LoVo (cell line): ENCODE measurements at places on chromosomes 7 and 10.
A peak's percentile ranks its signal among the peaks of the same experiment; 100 is the strongest.

DNA sequence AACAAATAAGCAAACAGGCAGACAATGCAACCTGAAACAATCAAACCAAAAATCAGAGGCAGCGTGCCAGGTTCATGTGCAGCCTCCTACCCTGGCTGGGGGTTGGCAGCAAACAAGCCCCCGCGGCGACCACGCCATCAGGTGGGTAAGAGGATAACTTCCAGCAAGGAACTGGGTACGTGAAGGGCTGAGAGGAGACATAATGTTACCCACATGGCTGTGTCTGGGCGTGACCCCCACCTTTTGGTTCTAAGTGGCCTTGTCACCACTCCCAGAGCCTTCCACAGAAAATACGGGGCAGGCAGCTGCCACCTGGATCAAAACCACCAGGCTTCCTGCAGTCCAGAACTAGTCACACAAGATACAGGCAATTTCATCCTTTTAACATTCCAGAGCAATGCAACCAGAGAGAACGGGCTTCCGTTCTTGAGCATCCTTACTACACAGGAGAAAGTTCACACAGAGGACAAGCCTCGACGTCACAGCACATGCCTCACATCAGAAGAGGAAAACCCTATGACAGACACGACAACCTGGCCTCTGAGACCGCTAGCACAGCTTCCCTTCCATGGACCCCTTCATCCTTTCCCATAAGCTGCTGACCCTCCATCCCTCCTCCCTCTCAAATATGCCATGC is 171.0 kb downstream of the GRID1 start:
- DNase-seq = no peak

GRCh38 chr7:65477326-65477725 is 103.7 kb downstream of the ZNF92 start:
- DNase-seq = peak; percentile 24

GRCh38 chr7:151460474-151460855 is 20.5 kb upstream of the CRYGN start:
- DNase-seq = peak; percentile 15

GRCh38 chr7:103657474-103657894 is 211.5 kb upstream of the SLC26A5 start:
- no peak for DNase-seq

DNA sequence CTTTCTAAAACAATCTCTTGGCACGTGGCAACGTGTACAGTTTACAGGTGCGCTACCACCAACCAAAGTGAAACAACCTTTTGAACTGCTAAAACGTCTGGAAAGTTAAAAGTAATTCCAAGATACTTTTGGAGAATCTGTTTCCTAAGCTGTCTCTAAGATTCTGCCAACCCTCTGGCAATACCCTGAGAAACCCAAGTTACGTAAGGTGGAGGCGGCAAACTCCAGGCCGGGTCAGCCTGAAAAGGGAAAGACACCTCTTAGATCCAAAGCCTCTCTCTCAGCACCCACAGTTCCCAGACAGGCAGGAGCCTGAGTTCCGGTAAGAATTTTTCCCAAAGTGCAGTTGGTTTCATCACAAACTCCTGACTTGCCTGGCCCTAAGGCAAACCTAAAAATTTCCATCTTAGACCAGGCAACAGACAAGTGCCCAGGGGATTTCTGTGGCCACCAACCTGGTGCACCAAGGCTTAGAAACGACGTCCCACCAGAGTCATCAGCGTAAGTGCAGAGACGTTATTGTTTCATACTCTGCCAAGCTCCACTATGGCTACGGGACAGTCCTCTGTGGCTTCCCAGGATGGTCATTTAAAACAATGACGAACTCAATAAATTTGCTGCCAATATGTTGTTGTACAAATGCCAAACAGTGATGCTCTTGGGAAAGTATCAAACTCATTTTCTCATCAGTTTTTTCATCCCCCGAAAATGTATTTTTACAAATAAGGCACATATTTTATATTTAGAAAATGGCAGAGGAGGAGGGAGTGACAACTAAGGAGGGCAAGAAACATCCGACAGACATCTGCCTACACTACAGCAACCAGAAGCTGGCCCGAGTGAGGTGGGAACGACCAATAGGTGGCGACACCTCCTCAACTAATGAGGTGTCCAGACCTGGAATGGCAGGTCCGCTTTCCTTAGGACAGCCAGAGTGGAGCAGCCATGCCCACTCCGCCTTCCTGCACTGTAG is 205.8 kb upstream of the FRMD4A start:
- peak; percentile 25 for DNase-seq

DNA sequence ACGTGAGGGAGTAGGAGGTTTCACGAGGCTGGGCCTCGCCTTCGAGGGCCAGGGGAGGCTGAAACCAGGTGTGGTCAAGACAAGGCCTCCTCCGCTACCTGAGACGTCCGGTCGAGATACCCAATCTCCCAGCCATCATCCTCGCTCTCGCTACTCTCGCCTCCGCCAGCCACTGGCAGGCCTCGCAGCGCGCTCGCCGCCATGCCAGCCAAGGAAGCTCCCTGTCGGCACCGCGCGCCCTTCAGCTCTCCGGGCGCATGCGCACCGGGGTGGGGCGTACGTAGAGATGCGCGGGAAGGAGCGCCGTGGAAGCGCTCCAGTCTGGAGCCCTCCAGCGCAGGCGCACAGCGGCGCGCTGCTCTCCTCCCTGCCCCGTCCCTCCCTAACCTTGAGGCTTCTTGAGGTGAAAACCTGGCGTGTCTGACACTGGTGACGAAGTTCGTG is at the start of gene ASZ1:
Gene ASZ1 (minus strand): TSS at position 236 of the 444 bp plus-strand sequence. CDS start 33 bp downstream, at position 203.
- DNase-seq = no peak

- no peak for DNase-seq
These were observed 39.0 kb downstream of the DIP2C start for GRCh38 chr10:650441-650851.

- no peak for DNase-seq
These were observed 677 bp downstream of the SKAP2 start for GRCh38 chr7:26863518-26864308.

GRCh38 chr10:51169111-51169510 is 94.8 kb downstream of the PRKG1 start:
- DNase-seq = no peak

DNA sequence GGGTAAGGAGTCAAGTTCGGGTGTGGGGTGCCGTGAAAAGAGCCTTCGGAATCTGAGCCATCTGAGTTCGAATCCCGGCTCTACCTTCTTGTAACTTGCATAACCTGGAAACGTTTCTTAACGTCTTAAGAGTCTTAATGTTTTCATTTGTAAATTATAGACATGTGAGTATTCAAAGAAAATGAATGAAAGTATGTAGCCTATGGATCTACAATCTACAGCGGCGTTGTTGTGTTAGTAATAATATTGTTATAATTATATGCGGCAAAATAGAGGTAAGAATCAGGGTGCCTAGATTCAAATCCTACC is 559 bp downstream of the VTI1A start:
- DNase-seq = no peak

GRCh38 chr7:135709508-135709907 is 18.5 kb downstream of the SLC13A4 start:
- no peak for DNase-seq

DNA sequence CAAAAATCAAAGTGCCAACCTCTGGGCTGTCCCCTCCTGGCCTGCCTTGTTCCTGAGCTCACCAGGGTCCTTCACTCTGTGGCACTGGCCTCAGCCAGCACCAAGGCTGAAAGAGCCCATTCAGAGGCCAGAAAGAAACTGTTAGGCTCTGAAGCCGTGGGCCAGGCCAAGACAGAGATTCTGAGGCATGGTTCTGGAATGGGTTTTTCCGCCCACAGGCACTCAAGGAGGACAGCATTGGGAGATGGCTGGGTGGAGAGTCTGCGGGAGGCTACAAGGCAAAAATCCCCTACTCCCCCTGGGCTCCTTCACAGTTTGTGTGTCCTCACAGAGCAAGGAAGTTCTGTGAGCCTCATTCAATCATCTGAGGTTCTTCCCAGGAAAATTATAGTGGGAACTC is 31.7 kb downstream of the GRIFIN start:
- no peak for DNase-seq

GRCh38 chr7:138603549-138604318 is 97.4 kb downstream of the SVOPL start:
- no peak for DNase-seq

GRCh38 chr7:130973637-130974036 is 239.6 kb upstream of the KLF14 start:
- DNase-seq = no peak

- no peak for DNase-seq
These were observed 79.2 kb downstream of the NKX6-2 start for GRCh38 chr10:132706701-132707100.

GRCh38 chr10:128091636-128092210 is 34.5 kb downstream of the MKI67 start:
- DNase-seq = no peak

DNA sequence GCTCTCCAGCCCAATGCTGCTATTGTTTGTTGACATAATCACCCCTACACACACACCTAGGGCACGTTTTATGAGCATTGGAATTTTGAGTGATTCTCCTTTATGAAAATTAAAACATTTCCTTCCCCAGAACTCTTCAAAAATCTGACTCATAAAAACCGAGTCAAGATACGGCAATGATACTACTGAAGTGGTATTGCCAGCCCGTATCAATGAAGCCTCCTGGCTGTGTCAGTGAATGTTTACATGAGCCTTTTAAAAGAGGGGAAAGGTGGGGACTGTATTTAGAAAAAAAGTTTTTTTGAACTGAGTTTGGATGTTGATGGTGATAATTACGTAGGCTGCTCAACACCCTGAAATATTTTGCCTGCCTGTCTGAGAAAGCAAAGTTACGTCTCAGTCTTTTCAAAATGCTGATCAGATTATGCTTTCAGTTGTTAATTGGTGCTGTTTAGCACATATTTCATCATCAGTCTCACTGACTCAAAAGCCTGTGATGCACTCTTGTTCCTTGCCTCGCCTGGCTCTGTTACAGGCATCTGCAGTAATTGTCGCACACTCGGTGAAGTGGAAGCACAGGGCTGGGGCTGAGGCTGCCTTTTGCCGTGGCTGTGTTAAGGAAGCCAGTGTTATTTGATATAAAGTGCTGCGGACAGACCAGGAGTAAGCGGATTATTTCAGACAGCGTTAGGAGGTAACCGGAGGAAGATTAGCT is 157.4 kb upstream of the TCF7L2 start:
- DNase-seq = no peak

GRCh38 chr7:71236230-71237105 is 104.5 kb downstream of the GALNT17 start:
- DNase-seq = no peak
